ENCODE measurements at places on chromosomes 1 and 21. TPM values are rescaled to one million over a fixed set of nuclear protein-coding genes. Genes with fewer than 3 reads are reported as not detected.

DNA sequence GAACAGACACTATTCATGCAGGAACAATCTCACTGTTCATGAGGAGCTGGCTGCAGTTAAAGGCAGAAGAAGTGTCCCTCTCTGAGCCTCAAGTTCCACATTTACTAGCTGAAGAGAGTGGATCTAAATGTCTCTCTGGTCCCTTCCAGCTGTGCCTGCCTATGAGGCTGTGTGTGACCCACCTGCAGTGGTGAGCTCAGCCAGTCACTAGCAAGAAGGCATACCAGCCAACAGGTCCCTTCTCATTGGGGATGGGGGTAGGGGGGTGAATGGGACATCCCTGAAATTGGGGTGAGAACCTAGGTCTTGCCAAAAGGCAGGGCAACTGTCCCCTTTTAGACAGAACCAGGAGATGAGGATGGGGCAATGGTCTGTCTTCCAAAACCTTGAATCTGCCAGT, 13.6 kb downstream of the RD3 start:
- no peak for DNase-seq

The SERINC2 gene
- total RNA-seq: 18.9 TPM

- DNase-seq: no peak
Measured at GRCh38 chr1:237890822-237891221, at the start of gene ZP4. ZP4 (minus strand) TSS chr1:237890922; CDS start chr1:237890635, 287 bp downstream.

The TRAF3IP3 gene
- not detected for total RNA-seq

DNA sequence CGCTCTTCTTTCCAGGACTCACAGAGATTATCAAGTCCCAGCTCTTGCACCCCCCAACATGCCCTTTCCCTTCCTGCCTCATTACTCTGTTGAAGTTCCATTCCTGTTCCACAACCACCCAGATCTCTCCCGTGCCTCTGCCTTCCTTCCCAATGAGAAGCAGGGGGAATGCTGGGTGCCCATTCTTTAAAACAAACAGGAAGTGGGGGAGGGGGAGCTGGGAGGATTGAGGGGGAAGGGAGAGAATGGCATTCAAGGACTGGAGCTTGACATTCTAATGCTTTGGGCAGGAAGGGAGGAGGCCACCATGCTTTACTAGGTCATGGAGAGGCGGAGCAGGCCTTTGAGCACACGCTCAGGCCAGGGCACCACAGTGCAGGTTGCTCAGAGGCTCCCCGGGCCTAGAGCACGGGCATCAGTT, 150.3 kb upstream of the IRF2BP2 start:
- peak; percentile 76 for DNase-seq

The S100A7 gene
- not detected for total RNA-seq

GRCh38 chr1:169474302-169474995, 11.3 kb downstream of the SLC19A2 start:
- no peak for DNase-seq

The RBM8A gene
- 485 TPM for total RNA-seq

DNA sequence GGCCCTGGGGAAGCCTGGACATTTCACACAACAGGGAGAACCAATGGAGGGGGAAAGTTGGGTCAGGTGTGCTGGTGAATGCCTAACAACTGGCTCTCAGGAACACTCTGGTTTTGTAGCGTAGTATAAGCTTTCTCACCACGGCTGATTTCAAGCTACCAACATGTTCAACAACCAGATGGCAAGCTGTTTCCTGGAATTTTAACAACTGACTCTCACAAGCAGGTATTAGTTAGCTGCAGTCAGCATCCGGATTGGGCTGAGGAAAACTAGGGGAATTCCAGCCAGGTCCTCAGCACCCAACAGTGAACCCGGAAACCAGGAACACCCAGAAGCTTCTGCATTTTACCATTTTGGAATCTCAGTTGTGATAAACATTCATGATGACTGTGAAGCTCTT, 162.3 kb upstream of the CAMK1G start:
- DNase-seq: peak; percentile 87

DNA sequence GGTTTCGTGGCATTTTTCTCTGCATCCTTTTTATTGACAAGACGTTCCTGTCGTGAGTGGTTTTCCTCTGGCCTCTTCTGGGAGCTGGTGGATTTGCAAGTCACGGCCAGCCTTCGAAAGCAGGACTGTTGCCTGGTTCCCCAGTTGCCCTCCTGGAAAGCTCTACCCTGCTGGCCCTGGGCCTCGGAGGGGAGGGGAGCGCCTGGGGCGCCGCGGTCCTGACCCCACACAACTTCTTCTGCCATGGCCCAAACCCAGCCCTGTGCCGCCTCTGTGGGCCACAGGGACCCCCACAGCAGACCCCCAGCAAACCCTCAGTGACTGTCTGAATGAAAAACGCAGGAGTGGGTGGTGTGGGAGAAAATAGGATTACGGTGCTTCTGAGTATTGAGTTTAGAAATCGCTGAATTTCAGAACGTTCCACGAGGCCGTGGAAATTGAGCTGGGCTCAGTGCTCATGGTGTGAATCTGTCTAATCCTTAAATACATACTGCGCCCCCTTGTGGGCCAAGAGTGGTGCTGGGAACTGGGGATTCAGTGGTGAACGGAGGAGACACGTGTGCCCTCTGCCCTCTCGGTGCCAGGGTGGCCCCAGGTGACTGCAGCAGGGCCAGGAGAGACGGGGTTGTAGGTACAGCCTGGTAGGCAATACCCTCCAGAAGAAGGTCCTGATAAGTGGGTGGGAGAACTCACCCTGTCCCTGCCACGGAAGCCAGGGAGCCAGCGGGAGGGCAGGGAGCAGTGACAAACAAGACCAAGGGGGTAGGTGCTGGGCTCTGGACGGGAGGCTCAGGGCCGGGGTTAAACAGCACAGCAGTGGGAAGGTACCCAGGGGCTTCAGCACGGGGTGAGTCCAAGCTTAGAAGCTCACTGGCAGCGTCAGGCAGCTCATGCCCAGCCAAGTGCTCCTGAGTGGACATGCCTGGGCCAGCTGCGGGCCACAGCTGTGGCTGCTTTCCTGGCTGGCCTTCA, 101.2 kb upstream of the COL6A1 start:
- DNase-seq: peak; percentile 65

GRCh38 chr1:180281490-180281889, 51.4 kb downstream of the LHX4 start:
- no peak for DNase-seq

The OR2M3 gene
- total RNA-seq: 0.19 TPM

DNA sequence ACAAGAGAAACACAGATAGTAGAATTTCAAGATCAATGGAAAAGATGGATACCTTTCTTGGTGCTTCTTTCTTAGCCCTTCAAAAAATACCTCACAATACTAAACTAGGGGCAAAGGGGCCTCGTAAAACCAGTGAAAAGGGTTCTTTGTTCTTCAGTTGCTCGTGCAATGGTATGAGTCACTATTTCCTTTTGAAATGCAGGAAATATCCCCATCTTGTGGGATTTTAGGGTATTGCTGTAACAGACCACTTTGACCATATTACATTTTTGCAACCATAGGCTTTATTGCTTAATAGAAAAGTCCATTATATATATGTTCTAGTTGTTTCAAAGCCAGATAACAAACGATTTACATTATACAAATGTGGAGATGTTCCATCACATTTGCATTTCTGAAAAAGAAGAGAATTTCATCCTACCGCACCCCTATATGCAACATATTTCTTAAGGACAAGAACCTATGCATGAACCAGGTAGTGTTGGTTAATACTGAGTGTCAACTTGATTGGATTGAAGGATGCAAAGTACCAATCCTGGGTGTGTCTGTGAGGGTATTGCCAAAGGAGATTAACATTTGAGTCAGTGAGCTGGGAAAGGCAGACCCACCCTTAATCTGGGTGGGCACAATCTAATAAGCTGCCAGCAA, 88.6 kb upstream of the PKN2 start:
- DNase-seq: peak; percentile 22

- no peak for DNase-seq
Measured at GRCh38 chr1:232062967-232063366, 436.4 kb downstream of the DISC1 start.

GRCh38 chr21:9774347-9774746, 747.0 kb upstream of the TPTE start:
- DNase-seq: no peak

The PADI3 gene
- total RNA-seq: 2.1 TPM

GRCh38 chr1:6683434-6683833, 18.2 kb downstream of the DNAJC11 start:
- DNase-seq: no peak

DNA sequence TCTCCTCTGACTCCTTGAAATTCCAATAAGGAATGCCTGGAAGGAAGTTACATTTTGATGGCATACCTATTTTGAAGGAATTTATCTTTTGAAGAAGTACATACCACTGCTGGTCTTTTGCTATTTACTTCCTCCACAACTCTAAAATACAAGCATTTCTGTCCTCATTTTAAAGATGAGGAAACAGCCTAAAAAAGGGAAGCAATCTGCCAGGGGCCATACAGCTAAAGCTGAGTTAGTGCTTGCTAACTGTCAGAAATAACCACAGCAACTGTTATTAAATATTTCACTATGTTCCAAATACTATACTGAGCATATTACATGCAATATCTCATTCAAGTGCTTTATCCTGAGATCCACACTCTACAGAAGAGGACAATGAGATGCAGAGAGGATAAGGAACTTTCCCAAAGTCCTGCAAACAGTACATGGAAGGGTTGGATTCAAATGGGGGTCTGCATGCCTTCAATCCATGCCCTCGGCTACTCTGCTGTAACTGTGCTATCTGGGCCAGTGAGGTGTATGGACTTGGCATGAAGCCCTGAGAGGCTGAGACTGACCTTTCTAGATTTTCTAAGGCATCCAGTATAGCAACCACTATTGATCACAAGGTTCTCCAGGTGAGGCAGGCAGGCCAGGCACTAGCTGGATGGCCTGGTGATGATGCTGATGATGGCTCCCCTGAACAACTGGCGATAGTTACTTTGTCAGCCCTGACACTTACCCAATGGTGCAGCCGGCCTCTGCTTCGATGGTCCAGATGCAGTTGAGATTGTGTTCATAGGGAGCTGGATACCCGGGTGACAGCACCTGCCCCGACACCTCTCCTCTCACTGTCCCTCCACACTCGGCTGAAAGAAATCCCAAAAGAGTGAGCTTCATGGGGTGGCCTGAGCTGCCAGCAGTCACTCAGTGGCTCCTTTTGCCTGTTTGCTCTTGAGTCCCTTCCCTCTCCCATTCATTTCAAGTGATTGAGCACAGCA, 171.4 kb upstream of the HMGB4 start:
- no peak for DNase-seq

- DNase-seq: no peak
Measured at GRCh38 chr1:27643600-27644368, 8.8 kb upstream of the FGR start.

DNA sequence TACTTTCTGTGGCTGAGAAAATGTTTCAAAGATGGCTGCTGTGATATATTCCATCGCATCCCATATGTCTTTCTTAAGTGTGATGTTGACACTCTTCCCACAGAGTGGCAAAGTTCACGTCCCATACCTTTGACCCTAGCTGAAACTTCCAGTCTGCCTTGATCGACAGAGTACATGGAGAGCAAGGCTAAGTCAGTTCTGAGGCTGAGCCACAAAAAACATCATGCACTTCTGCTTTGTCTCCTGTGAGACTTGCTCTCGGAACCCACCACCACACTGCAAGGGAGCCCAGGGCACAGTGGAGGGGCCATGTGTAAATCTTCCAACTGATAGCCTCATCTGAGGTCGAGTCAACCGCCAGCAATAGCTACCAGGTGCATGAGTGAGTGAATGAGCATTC, 431.9 kb upstream of the RUNX1 start:
- no peak for DNase-seq

DNA sequence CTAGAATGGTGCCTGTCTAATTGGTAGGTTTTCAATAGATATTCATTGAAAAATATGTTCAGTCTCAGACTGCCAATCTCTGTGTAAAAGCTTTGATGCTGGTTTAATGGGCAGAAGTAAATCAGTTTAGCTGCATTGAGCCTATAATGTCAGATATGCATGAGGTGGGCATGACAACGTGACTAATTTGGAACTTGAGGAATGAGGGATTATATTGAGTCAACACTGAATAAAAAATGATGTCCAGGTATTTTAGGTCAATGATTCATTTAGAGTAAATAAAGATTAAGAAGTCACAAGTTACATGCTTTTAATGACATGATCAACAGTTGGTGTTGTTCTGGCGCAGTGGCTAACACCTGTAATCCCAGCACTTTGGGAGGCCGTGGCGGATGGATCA, 3.0 kb downstream of the WDR3 start:
- DNase-seq: no peak

GRCh38 chr1:233015965-233016364, 65.6 kb downstream of the NTPCR start:
- DNase-seq: no peak

The TFF3 gene
- not detected for total RNA-seq

The KRTAP7-1 gene
- total RNA-seq: not detected

DNA sequence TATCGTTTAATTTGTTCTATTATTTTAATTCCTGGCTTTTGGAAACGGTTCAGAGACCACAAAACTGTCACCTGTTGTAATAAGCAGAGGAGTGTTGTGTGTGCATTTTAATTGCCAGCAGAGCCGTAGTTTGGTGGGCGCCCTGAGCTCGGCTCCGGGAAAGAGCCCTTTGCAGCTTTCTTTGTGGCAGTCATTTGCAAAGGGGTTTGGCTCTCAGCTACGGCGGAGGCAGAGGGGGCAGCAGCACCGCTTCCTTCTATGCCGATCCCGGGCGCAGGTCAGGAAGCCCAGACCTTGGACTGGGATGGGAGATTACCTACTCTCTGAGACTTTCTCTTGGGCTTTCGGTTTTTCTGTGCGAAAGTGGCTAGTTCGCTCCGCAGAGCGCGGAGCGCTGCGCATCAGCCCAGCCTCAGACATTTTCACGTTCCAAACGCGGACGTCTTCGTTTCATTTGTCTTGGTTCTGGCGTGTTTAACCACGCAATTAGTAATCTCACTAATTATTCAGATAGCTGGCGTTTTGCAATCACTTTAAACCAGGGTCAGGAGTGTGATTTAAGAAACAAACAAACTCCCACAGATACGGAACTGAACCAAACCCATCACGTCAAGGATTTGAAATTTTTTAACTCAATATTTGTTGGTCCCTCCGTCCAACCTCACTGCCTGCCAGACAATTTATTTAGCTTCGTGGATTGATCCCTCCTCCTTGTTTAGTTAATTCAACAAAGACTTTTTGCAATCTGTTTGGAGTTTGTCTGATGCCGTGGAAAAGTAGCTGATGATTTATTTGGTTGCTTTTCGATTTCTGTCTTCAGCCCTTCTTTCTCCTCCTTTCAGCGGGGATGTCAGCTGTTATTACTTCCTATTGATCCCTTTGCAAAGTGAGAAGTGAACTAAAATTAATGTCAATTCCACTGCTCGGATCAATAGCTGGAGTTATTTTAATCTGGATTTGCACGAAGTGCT, 3.9 kb downstream of the RNF220 start:
- DNase-seq: no peak

The LPAR3 gene
- total RNA-seq: not detected

The HSPA13 gene
- total RNA-seq: 134 TPM

DNA sequence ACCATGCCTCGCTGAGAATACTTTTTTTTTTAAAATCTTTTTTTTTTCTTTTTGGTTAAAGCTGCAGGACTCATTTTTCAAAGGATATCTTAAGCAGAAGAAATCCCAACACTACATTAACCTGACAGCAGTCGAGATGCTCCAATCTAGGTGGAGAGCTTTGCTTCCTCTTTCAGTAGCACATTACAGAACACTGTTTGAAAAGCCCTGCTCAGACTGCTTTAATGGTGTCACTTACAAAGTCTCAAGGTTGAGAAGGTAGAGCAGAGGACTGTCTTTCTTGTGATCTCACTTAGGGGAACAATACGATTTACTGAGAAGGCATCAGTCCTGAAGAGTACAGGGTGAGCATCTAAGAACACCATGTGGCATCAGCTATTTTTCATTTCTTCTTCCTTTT, 21.0 kb upstream of the CPLANE2 start:
- DNase-seq: no peak

Measured in A172 (cell line).